ENCODE measurements at places on chromosomes 3 and 15.

- no peak for DNase-seq
Measured at GRCh38 chr3:100030346-100030745, 84.0 kb downstream of the FILIP1L start.

DNA sequence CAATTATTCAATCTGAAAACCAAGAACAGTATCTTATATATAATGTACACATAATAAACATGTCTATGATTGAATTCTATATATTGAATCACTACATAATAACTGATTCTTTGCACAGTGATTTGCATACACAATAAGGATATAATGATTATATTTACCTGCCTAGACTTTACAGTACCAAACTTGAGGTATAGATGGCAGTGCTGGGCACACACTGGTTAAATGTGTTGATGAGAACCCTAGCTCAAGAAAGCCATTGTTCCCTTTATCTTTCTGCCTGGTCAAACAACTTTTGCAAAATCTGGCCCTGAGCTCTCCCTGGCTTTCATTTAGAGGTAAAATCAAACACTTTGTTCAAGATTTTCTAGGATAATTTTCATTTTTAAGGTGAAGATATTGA lies 697.7 kb downstream of the TUSC7 start:
- DNase-seq: no peak

GRCh38 chr3:70737666-70738290 lies 425.3 kb upstream of the MDFIC2 start:
- no peak for DNase-seq

DNA sequence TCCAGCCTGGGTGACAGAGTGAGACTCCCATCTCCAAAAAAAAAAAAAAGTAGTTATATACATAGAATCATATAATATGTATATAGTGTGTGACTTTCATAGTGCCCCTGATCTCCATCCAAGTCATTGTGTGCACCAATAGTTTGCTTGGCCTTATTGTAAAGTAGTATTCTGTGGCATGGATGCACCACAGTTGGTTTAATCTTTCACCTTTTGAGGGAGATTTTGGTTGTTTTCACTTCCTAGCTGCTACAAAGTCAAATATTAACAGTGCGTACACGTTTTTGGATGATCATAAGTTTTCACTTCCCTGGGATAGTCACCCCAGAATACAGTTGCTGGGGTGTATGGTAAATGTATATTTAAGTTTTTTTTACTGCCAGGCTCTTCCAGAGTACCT lies 162.8 kb downstream of the PTPRG start:
- DNase-seq: no peak

- no peak for DNase-seq
Measured at GRCh38 chr3:64491843-64492242, 196.0 kb downstream of the ADAMTS9 start.

GRCh38 chr15:101561584-101561906 lies 72.0 kb upstream of the PCSK6 start:
- no peak for DNase-seq

- DNase-seq: no peak
Measured at GRCh38 chr3:105686278-105686897, 182.4 kb downstream of the CBLB start.

GRCh38 chr3:83438188-83438587 lies 1520.6 kb upstream of the CADM2 start:
- DNase-seq: no peak
